ENCODE measurements at places on chromosomes 16 and 17.
A peak's percentile ranks its signal among the peaks of the same experiment; 100 is the strongest.

DNA sequence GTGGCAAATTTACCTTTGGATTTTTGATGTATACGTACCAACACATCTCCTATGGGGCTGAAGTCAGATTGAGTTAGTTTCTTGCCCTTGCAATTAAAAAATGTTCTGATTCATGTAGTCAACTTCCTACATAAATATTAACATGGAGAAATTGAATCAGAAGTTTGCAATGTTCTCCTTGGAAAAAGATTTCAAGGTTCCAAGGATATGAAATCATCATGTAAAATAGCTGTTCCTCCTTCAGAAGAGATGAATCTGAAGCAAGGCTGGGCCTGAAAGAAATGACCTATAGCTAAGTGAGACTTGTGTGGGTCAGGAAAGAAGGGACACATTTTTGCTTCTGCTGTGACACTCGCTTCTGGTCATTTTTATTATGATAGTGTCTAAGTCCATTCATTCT is 131.7 kb downstream of the RGS9 start:
- no peak for DNase-seq

DNA sequence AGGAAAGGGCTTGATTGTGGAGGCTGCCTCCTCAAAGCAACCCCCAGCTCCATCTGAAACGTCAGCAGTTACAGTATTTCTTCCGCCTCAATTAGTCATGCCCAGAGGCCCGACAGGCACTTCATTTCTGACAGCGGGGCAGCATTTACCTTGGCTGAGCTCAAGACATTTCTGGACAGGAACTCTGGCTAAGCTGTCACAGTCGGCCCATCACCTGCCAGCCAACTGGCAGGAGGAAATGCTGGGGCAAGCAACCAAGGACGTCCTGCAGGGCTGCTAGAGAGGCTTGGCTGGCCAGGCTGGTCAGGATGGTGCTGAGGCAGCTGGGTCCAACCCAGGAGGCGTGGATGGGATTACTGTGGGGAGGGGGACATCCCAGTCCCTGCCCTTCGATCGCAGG is 27.8 kb downstream of the PLXDC1 start:
- no peak for DNase-seq

DNA sequence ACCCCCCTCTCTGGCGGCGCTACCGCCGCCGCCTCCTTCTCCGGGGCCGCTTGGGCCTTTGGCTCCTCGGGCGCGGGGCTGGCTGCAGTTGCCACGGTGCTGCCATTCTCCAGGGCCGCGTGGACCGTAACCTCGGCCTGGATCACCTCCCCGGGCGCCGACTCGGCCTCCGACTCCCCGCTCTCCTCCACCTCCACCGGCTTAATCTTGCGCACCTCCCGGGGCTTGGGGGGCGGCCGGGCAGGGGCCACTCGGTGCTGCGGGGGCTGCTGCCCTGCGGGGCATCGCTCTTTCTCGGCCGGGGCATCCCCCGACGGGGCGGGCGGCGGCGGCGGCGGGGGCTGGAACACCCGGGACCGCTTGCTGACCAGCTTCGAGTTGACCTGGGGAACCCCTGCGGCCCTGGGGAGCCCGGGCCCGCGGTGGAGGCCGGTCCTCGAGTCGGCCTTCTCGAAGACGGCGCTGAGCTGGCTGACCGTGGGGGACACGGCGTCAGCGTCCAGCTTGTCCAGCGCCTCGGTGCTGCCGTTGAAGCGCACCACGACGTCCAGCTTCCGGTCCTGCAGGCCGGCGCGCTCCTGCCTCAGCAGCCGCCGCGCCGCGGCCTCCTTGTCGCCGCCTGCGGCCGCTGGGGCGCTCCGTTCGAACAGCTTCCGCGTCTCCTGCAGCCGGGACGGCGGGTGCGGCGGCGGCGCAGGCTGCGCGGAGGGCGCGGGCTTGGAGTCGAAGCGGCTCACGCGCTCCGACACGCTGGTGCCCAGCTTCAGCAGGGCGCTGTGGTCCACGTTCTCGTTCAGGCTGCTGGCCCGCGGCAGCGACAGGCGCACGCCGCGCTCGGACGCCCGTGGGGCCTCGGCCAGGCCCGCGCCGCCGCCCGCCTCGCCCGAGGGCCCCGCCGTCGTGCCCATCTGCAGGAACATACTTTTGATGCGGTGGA is 792 bp downstream of the PPP1R9B start:
- no peak for DNase-seq

DNA sequence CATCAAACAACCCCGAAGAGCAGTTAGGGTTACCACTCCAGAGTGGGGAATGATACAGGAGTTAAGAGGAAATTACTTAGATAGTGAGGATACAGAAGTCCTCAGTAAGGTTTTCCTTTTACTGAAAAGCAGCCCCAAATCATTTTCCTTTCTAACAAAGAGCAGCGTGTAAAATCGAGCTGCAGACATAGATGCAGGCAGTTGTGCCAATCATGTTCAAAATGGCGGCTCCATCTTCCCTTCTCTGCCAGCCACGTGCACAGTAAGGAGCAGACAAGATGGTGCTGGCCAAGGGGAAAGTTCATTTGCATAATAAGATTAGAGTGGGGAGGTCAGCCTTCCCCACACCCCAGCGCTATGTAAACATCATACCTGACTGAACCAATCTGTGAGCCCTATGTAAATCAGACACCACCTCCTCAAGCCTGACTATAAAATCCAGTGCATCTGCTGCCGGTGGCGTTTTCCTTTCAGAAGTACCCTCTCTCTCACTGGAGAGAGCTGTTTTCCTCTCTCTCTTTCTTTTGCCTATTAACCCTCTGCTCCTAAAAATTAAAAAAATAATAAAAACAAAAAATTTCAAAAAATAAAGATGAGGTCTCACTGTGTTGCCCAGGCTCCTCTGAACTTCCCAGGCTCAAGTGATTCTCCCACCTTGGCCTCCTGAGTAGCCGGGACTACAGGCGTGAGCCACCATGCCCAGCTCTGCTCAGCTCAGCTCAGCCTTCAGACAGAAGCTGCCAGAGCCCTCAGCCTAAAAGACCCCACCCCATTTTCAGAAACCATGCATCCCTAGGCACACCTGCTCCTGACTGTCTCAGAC is 2.6 kb upstream of the SRL start:
- no peak for DNase-seq

- DNase-seq: no peak
These were observed 54.0 kb downstream of the AKAP1 start for GRCh38 chr17:57138956-57139576.

DNA sequence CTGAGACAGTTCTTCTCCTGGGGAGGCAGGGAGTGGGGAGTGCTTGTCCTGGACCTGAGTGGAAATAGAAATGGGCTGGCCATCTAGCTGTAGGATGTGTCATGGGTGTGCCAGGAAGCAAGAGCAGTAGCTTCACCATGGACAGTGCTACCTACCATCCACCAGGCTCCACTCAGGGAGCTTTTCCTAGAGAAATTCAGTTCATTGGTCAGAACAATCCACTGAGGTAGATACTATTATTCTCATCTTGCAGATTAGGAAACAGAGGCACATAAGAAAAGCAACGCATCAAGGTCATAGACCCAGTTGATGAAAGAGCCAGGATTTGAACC is 372.0 kb downstream of the SLC39A11 start:
- no peak for DNase-seq

- peak; percentile 41 for DNase-seq
These were observed 18.7 kb upstream of the ZNF689 start for GRCh38 chr16:30628628-30629540.

DNA sequence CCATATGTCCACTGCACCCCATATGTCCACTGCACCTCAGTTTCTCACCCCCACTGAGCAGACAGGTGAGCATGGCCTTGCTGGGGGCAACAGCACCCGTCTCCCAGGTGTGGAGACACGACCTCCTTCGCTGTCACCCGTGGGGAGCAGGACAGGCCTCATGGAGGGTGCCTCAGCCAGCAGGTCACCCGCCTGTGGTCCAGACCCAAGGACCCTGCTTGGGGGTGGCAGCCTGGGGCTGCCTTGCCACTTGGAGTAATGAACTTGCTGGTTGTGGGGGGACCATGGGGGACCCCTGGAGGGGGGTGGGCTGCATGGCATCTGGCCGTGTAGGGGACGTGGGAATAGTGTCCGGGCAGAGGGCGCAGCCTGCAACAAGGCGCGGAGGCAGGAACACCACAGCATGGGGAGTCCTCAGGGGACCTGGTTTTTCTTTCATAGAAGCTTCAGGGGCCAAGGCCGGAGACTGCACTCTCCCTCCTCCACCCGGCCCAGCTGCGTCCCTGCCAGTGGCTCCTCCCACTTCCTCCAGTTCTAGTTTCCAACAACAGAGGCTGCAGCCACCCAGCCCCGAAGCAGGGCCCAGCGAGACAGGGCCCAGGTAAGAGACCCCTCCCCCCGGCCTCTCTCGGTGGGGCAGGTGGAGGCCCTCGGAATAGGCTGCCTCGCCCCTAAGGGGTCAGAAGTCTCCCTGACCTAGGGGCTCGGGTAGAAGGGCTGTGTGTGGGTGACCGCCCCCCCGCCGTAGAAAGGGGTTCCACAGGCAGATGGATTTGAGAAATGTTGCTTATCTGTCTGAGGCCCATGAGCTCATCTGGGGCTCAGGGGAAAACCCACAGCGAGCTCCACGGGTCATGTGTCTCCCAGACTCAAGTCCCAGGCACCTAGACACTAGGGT is at the start of gene NHLRC4:
TSS of gene NHLRC4 (plus strand) at position 531 of the 898 bp plus-strand sequence. CDS start 1,043 bp downstream, outside the sequence.
- DNase-seq: no peak

- DNase-seq: no peak
These were observed 43.6 kb downstream of the TBC1D16 start for GRCh38 chr17:79991924-79992648.

DNA sequence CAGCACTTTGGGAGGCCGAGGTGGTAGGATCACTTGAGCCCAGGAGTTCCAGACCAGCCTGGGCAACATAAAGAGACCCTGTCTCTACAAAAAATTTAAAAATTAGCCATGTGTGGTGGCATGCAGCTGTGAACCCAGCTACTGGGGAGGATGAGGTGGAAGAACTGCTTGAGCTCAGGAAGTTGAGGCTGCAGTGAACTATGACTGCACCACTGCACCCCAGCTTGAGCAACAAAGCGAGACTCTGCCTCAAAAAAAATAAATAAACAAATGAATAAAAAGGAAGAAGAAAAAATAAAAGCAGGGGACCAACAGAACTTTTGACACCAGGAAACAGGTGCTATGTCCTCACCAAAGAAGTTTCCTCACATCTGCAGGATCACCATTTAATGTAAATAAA is 14.2 kb downstream of the TERF2 start:
- no peak for DNase-seq

DNA sequence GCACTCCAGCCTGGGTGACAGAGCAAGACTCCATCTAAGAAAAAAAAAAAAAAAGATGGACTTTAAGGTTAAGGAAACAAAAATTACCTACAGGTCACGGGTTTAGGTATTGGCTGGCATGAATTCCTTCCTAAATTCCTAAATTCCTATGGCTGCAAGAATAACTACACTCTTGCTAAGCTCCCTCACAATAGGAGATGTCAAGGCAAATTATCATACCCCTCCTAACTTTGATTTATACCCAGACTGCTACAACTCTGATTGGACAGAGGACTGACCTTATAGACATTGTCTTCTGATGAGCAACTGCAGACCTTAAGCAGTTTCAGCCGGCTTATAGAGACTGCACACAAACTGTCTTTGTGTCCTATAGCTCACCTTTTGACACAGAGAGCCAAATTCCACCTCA is 25.1 kb upstream of the TMC7 start:
- no peak for DNase-seq

DNA sequence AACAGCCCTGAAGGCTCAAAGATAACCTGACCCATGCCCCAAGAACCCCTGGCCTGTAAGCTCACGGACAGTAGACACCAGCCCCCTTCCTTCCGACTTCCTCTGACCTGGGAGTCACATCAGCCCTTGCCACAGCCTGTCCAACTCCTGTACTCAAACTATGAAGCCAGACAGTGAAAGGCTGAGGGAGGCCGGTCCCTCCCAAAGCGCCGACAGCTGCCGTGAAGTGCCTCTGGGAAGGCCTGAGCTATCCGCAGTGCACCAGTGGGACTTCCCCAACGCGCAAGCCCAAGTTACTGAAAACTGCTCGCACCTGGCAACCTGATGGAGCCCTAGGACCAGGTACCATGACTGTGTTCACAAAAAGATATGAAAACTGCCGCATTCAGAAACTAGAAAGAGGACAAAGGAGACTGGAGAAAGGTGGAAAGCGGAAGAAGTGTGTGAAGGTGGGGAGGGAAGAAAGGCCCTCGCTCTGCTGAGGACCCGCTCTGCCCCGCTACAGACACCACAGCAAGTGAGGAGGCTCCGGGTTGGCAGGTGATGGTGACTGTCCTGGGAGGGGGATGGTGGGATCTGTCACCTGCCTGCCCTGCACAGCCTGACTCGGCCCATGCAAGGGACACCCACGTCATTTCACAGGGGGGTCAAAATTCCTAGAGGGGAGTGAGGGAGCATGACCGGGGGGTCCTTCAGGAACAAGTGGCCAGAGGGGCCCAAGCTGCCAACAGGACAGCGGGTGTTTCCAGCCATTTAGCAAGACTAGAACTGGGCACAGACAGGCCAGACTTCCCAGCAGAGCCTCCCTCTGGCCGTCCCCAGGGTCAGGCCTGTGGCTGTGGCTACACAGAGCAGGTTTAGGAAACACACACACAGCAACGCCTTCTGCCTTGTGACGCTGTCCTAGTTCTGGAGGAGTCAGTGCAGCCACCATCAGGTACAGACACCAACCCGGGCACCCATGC is 13.1 kb upstream of the TRAP1 start:
- no peak for DNase-seq

DNA sequence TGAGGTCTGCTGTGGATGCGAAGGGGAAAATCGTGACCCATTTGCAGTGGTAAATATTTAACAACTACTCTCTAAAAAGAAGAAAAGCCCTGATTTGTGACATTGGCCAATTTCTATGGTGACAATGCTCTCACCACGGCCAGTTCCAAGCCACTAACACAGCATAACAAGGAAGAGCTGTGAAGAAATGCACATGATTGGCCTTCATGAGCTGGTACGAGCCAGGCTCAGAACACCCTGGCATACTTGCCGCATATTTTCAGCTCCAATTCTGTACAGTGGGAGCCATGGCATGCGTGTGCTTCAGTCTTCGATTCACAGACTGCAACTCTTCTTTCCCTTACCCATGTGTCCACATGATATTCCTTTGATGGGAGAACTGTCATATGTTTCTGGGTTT is 363.9 kb upstream of the CDH5 start:
- no peak for DNase-seq

GRCh38 chr17:19986941-19987861 is 9.6 kb upstream of the AKAP10 start:
- DNase-seq: no peak

- no peak for DNase-seq
These were observed 153.9 kb upstream of the CACNG3 start for GRCh38 chr16:24102209-24102660.

Measured in NCI-H187 (cell line).